ENCODE measurements at places on chromosomes 13 and 19. TPM values are rescaled to one million over a fixed set of nuclear protein-coding genes. Genes with fewer than 3 reads are reported as not detected.

Gene CDK8
- total RNA-seq = 27.2 TPM

DNA sequence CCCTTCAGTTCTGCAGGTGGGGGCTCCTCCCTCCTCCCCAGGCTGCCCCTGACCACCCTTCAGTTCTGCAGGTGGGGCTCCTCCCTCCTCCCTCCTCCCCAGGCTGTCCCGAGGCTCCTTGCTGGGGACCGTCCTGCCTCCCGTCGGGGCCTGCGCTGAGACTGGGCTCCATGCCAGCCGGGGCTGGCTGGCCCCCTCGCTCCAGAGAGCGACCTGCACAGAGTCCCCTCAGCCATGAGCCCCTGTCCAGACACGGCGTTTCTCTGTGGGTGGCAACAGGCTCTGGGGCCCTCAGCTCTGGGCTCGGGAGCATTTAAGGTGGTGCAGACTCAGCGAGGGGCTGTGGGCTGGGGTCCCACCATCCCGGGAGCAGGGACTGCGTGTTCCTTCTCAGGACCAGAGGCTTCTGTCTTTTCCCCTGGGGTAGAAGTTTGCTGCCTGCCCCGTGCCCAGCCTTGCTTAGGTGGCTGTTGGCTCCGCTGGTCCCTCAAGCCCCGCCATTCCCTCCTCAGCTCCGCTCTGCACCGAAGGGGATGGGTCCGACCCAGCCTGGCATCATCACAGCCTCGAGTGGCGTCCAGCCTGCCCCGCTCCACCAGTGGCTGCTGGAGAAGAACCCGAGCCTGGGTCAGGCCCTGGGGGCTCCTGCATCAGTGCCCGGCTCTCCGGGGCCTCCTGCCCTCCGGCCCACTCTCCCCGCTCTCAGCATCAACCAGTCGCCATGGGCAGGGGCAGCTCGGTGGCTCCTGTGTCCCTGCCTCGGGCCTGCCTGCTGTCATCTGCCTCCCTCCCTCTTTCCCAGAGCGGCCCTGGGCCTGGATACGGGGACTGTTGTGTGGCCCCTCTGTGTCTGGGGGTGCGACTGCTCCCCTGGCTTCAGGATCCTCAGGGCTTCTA is 27.6 kb downstream of the CSNK1G2 start:
- DNase-seq = no peak

DNA sequence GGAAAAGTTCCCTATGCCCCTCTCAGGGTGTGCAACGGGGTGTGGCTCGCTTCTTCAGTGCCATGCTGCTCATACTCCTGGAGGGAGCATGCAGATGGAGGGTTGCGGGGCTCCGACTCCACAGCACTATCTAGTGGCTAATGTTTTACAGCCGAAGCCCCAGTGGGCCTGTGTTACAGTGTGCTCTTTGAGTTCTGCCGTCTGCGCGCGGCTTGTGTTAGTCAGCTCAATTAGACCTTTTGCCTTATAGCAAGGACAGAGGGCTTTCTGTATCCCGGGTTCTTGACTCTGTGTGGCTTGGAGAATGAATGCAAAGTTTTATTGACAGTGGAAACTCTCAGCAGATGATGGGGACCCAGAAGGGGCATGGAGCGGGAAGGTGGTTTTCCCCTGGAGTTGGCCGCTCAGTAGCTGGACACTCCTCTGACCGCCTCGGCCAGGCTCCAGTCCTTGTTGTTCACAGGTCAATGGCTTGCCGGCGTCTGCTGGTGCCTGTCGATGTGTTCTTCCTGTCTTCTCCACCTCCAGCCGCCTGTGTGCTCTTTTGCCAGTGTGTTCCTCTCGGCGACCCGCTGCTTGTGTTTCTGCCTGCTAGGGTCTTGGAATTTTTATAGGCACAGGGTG is 383.4 kb downstream of the LMO7 start:
- DNase-seq = peak; percentile 6

DNA sequence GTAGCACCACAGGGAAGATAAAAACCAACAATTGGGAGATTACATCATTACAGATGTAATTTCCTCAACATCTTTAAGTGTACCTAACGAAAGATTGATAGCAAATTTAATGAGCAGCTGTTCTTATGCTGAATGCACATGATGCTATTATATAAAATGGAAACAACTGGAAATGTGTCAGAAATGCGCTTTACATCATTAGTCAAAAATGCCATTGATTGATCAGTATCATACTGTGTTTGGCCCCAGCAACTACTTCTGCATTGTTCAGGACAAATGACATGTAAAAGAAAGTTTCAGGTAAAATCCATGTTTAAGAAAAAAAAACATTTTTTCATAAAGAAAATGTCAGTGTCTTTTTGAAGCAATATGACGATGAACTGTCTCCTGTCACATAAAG is 625.5 kb upstream of the MIR17HG start:
- peak; percentile 13 for DNase-seq

GRCh38 chr13:97629601-97630272 is 195.8 kb downstream of the RAP2A start:
- no peak for DNase-seq

DNA sequence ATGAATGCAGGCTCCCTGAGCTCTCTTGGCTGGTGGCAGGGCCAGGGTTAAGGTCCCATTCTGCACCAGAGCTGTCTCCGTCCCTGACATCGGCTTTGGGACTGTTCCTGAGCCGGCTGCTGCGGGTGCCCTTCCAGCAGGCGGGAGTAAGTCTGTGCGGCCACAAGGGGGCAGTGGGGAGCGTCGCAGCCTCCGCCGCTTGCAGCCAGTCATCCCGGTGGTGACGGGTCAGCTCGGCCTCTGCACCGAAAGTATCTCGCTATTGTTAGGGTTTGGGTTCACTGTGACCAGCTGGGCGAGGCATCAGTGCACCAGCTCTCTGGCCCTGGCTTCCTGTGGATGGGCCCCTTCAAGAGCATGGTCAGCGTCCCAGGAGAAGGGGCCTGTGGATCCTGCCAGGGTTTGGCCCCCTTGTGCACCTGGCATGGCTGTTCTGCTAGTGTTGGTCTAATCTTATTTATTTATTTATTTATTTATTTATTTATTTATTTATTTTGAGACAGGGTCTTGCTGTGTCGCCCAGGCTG is 15.1 kb downstream of the NDUFB7 start:
- peak; percentile 87 for DNase-seq

GRCh38 chr19:40797963-40798682 is 868 bp upstream of the EGLN2 start:
- DNase-seq = peak; percentile 75

GRCh38 chr19:5651361-5651760 is 28.5 kb downstream of the SAFB start:
- DNase-seq = no peak
